ENCODE measurements at places on chromosomes 13 and 19. TPM values are rescaled to one million over a fixed set of nuclear protein-coding genes. Genes with fewer than 3 reads are reported as not detected.

DNA sequence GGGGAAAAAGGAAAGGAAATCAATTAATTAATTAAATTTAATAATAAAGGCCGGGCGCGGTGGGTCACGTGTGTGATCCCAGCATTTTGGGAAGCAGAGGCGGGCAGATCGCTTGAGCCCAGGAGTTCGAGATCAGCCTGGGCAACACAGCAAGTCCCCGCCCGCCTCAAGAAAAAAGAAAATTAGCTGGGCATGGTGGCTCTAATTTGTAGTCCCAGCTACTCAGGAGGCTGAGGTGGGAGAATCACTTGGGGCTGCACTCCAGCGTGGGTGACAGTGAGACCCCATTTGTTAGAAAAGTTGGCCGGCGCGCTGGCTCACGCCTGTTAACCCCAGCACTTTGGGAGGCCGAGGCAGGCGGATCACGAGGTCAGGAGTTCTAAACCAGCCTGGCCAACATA lies 733 bp upstream of the CD320 start:
- DNase-seq, result no peak

GRCh38 chr13:28283600-28283999 lies 145.3 kb downstream of the PAN3 start:
- no peak for DNase-seq

GRCh38 chr19:18440936-18441803 lies 3.2 kb upstream of the ISYNA1 start:
- no peak for DNase-seq

Gene TMEM221
- not detected for total RNA-seq

Gene RASAL3
- 1.4 TPM for total RNA-seq

- no peak for DNase-seq
These were observed 1047.5 kb upstream of the SPRY2 start for GRCh38 chr13:81388400-81388799.

DNA sequence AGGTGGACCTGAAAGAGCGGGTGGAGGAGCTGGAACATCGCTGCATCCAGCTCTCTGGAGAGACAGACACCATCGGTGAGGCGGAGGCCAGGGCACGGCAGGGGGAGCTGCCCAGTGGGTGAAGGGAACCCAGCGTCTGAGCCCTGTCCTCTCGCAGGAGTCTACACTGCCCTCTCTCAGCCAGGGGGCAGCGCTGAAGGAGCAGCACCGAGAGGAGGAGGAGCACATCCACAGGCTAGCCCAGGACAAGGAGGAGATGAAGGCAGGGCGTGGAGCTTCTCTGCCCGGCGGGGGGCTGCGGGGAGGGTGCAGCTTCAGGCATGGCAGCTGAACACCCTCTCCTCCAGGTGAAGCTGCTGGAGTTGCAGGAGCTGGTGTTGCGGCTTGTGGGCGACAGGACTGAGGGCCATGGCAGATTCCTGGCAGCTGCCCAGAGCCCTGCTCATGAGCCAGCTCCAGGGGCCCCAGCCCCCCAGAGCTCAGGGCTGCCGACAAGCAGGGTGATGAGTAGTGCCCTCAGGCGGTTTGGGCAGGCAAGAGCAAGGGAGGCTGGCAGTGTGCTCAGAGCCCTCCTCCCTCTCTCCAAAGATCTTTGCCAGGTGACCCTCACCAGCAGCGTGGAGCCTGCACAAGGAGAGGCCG lies 31.4 kb upstream of the ZNF492 start:
- no peak for DNase-seq

Gene CRX
- 1.7 TPM for total RNA-seq

DNA sequence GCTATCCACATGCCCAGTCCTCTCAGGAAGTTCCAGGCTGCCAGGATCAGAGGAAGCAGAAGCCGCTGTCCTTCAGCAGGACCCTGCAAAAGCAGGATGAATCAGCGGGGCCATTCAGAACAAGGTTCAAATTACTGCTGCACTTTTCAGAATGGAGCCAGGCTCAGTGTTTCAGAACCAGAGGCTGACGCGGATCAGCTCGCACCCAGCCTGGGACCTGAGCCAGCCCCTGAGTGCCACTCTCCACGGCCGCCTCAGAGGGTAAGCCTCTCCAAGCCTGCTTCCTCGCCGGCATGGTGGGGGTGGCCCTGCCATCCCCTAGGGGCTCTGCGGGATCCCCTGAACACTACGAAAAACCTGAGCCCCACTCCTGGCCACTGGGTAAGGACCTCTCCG lies 24.7 kb downstream of the RASA3 start:
- peak; percentile 62 for DNase-seq

DNA sequence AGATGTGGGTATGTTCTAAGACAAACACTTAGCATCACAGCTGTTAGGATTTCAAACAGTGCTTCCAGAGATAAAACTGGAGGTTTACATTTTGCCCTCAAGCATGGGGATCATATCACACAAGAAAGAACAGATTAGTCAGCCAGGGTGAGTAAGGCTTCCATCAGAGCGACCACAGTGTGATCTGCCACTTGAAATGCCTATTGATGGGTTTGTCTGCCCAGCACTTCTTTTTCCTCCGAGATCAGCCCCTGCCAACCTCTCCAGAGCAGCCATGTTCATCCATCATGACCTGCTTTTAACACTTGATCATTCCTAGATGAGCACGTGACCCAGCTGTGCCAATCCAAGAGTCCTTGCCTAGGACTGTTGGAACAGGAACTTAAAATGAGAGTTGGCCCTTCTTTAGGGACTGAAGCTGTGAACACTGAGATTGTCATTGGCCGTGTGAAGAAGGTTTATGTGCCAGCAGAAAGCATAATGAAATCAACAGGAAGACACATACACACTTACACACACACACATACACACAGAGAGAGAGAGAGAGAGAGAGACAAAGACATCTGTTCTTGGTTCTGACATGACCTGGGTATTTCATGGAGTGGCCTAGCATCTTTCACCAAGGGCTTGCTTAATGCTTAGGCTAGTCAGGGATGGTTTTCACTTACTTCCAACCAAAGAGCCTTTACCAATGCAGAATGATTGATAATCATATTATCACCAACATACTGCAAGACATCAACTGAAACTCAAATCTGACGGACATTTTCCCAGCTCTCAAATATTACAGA lies 5.2 kb upstream of the CEBPG start:
- no peak for DNase-seq

Gene SPRED3
- not detected for total RNA-seq

DNA sequence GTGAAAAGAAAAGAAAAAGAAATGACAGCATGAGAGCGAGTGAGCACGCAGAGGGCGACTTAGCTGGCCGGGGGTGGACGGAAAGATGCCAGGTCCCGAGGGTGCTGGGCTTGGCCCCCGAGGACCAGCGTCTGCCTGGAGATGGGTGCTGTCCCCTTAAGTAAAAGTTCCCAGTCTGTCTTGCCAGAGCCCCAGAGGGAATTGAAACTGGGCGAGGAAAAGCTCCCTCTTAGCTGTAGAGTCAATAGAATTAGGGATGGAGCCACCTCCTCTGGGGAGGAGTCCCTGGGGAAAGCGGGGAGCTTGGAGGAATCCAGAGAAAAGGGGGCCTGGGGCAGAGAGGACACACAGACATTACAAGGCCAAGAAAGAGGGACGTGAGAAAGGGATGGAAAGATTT lies 13.3 kb downstream of the BCAM start:
- DNase-seq, result no peak

- DNase-seq, result no peak
These were observed 15.0 kb downstream of the POLR1D start for GRCh38 chr13:27636589-27637288.

Gene AMH
- 3.1 TPM for total RNA-seq

GRCh38 chr19:51441410-51442390 lies 16.6 kb downstream of the SIGLEC8 start:
- DNase-seq, result no peak

DNA sequence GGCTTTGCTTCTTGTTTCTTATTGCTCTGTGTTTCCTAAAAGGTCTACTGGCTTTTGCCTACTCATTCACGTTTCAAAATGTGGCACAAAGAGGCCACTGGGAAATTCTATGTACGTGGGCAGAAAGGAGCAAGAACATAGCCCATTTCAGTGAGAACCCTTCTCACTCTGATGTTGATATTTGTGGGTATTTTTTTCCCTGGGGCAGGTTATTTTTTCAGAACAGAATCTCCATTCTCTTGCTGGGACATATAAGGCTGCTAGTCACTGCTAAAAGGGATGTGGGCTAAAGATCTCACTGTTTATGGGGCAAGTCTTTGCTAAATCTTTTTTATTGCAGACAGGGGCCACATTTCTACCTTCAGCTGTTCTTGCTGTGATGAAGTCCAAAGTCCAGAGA lies 27.1 kb downstream of the EDNRB start:
- DNase-seq, result no peak

- DNase-seq, result peak; percentile 84
These were observed 2.0 kb upstream of the INAFM1 start for GRCh38 chr19:47272448-47273312.

- DNase-seq, result no peak
These were observed 53.2 kb downstream of the MLLT1 start for GRCh38 chr19:6226444-6227155.

DNA sequence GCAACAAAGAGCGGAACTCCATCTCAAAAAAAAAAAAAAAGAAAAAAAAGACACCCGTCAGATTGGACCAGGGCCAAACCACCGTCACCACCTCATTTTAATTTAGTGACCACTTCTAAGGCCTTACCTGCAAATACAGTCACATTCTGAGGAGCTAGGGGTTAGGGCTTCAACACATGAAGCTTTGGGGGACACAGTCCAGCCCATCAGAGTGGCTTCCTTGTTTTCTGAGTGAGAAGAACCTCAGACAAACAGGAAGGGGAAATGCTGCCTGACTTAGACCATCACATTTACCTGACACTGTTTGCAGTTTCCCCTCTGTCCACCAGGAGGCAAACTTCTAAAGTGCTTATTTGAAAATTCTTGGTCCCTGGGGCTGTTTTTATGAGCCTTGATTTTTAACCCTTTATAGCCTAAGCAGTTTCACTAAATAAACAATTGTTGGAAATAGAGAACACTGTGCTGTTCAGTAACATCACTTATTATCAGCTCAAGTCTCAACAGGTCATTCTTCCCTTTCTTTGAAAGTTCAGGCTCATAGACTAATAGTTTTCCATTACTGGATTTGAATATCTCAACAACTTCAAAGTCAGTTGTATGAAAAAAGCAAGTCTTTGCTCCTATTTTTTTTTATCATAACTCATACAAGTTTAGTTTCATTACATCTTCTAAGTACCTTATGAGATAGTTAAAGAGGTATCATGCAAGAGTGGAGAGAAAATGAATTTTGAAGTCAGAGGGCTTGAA lies 74.9 kb upstream of the WASF3 start:
- peak; percentile 36 for DNase-seq

DNA sequence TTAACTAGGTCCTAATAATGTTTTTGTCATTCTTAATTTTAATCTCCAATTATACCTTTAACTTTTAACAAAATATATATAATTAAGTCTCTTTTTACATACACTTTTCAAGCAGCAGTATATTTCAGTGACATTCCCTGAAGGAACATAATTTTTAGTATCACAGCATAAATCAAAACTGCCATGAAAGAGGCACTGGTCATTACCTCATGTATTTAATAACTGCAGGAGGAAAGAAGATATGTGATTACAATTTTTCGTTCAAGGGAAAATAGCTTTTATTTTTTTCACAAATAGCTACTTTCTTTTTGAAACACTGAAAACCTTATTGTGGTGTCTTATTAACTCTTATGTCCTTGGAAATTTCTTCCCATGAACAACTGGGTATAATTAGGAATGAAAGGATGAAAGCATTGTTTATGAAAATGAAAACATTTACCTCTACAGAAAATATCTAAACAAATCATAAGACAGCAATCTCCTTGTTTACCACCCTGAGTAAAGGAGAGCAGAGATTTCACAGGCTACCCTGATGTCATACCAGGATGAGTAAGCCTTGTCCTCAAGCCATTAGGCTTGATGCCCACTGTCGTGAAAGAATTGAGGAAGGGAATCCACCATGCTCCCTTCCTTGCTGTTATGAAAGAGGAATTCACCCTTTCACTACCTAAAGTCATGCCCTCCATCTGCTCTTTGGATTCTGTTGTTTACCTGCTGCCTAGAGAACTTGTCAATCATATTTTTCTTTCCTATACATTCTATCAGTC lies 877.2 kb upstream of the PCDH20 start:
- no peak for DNase-seq

Gene KISS1R
- not detected for total RNA-seq

Gene ZNF835
- total RNA-seq, result 1.2 TPM

GRCh38 chr13:113470073-113470472 lies 16.8 kb upstream of the ADPRHL1 start:
- no peak for DNase-seq

DNA sequence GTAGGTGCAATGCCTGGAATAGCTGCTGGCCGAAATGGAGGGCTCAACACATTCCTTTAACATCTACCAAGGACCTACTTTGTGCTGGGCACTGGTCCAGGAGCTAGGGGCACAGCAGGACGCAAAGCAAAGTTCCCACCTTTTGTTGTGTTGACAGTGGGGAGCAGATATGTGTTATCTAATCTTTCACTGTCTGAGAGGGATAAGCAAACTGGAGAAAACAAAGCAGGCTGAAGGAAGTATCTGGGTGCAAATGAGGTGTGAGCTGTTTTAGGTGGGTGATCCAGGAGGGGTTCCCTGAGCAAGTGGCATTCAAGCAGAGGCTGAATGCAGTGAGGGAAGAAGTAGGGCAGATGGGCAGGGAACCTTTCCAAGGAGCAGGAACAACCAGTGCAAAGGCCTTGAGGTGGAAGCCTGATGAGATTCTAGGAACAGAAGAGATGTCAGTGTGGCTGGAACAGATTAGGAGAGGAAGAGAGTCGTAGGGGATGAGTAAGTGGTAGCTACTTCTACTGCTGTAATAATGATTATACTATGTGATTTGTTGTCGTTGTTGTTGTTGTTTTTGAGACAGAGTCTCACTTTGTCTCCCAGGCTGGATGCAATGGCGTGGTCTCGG lies 2.2 kb upstream of the PLAUR start:
- no peak for DNase-seq

Gene CTXN1
- total RNA-seq, result 6.0 TPM

DNA sequence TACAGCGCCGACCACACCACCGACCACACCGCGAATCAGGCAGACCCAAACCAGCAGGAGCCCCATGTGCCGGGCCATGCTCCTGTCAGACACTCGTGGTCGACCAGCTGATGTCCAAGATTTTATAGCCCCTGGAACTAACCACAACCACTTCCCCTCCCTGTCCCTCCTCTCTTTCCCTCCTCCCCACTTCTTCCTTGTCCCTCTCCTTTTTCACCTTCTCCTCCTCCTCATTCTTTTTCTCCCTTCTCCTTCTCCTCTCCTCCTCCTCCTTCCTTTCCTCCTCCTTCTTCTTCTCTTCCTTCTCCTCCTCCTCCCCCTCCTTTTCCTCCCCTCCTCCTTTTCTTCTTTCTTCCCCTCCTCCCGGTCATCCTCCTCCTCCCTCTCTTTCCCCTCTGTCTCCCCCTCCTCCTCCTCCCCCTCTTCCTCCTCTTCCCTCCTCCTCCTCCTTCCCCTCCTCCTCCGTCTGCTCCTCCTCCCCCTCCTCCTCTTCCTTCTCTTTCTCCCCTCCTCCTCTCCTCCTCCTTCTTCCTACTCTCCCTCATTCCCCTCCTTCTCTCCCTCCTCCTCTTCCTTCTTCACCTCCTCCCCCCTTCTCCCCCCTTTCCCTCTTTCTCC lies 670 bp downstream of the BSPH1 start:
- DNase-seq, result no peak

Gene PLIN5
- 0.72 TPM for total RNA-seq

- no peak for DNase-seq
These were observed 1.9 kb downstream of the LDLR start for GRCh38 chr19:11090997-11091702.

Gene ZNF541
- not detected for total RNA-seq

Gene MYO16
- total RNA-seq, result 2.9 TPM
